Activated CD8-positive, alpha-beta memory T cell treated with anti-CD3 and anti-CD28 coated beads for 48 hours (primary cell): ENCODE measurements at places on chromosomes 13 and 19.

DNA sequence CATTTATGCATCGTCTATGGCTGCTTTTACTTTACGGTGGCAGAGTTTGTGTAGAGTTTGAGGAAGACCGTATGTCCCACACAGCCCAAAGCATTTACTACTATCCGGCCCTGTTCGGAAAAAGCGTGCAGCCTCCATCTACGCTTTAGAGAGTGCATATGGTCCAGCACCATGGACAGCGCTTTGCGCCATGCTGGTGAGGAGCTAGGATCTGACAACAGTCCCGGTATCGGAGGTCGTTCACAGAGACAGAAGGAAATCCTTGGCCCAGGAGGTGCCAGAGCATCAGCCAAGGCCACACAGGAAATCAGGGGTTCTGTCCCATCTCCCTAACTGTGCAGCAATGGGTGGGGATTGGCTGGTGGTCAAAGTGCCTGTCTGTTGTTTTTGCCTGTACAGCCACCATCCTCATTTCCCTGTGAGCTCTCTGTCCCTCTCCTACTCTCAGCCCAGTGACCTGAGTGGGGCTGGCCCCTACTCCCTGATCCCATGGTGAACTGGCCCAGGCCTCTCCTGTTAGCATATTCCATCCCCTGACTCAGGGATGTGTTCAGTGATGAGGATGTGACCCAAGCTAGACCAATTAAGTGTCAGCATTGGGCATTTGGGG is 16.2 kb upstream of the PRODH2 start:
- peak; percentile 14 for DNase-seq

- DNase-seq, result no peak
Observed at GRCh38 chr19:18346091-18346490, 5.7 kb downstream of the PGPEP1 start.

- peak; percentile 17 for DNase-seq
Observed at GRCh38 chr13:27533155-27533643, 82.8 kb upstream of the MTIF3 start.

- no peak for DNase-seq
Observed at GRCh38 chr13:112979406-112979902, 10.4 kb downstream of the MCF2L start.

DNA sequence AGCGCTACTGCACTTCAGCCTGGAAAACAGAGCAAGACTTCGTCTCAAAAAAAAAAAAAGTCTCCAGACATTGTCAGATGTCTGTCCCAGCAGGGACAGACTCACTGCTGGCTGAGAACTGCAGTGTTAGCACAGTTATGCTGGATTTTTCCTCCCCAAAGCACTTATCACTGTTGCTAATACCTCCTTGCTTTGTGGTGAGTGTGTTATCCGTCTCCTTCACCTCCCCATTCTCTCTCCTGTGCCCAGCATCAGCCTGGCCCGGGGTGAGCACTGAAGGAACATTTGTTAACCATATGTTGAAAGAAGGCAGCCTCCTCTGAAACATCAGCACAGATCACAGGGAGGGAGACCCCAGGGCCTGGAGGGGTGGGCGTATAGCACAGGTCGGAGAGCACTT is 11.3 kb downstream of the MYO9B start:
- no peak for DNase-seq
